ENCODE measurements at places on chromosomes 2 and 18.

DNA sequence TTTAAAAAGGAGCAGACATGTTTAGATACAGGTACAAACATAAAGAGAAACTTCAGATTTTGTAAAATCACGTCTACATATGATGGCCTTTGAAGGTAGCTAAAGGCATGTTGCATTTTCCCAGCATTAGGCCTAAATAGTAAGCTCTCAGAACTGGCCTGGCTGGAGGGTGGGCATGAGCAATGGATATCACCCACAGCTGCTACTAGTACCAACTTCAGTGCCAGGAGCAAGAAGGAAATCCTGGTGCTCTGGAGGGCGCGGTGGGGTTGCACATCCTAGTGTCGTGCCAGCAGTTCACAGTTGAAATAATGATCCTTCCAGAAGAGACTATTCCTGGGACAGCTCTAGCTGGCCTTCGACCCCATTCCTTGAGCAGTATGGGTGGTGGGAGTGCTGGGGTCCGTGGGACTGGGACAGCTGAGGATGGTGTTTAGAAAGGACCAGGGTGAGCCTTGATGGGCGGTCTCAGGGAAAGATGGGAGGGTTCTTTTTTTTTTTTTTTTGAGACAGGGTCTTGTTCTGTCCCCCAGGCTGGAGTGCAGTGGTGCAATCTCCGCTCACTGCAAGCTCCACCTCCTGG lies 4.9 kb downstream of the DES start:
- DNase-seq = no peak

- DNase-seq = no peak
Observed at GRCh38 chr2:98379311-98380202, 33.3 kb downstream of the CNGA3 start.

- DNase-seq = no peak
Observed at GRCh38 chr18:48851599-48851960, 99.2 kb downstream of the SMAD7 start.

DNA sequence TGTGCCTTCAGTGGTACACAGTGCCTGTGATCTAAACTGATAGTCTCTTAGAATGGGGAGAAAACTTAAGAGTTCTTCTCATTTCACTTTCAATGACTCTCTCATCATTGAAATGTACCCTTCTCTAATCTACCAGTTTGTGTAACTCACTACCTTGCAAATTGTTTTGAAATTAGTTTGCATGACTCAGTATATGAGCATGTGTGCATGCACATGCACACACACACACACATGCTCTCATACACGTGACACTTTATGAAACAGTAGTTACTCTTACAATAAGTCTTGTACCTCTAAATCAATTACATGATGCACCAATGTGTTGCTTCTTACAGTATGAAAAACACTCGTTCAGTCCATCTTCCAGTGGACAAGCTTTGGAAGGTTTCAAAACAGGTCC lies 10.6 kb downstream of the LYPD6B start:
- DNase-seq = no peak

DNA sequence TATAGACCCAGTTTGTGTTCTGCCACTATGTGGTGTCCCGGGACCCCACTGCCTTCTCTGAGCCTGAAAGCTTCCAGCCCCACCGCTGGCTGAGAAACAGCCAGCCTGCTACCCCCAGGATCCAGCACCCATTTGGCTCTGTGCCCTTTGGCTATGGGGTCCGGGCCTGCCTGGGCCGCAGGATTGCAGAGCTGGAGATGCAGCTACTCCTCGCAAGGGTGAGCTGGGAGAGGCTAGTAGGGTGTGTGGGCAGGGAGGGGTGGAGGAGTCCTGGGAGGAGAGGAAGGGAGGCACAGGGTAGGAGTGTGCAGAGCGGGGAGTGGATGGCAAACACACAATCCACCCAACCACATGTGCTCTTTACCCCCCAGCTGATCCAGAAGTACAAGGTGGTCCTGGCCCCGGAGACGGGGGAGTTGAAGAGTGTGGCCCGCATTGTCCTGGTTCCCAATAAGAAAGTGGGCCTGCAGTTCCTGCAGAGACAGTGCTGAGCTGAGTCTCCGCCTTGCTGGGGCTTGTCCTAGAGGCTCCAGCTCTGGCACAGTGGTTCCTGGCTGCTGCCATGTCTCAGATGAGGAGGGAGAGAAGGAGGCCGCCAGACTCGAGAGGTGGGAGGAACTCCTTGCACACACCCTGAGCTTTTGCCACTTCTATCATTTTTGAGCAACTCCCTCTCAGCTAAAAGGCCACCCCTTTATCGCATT lies 16.9 kb downstream of the PRKAG3 start:
- no peak for DNase-seq

GRCh38 chr2:149134335-149134923 lies 95.9 kb downstream of the LYPD6B start:
- DNase-seq = no peak

GRCh38 chr2:3755277-3755676 lies 51.9 kb downstream of the DCDC2C start:
- DNase-seq = no peak

GRCh38 chr2:30612371-30612770 lies 165.3 kb downstream of the LCLAT1 start:
- DNase-seq = no peak

GRCh38 chr2:140014204-140014546 lies 1234.0 kb upstream of the NXPH2 start:
- DNase-seq = no peak

- DNase-seq = no peak
Observed at GRCh38 chr2:201880579-201880978, 74.2 kb downstream of the CDK15 start.

GRCh38 chr2:60547841-60548240 lies 5.6 kb downstream of the BCL11A start:
- no peak for DNase-seq

DNA sequence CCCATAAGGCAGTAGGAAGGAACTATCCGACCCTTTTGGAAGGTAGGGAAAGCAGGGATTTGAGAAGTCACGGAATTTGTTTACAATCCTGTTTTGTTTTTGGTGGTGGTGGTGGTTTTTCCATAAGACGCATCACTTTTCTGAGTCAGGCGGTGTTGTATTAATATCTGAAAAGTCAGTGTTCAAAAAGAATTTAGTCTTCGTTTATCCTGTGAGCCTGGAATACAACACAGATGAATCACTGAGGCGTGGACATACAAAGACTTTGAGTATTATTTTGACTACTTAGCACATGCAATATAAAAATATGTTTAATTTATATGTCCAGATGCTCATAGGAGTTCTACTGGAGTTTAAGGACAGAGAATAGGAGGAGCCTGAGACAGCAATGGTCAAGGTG lies 785 bp downstream of the ZNF892 start:
- DNase-seq = no peak

GRCh38 chr2:199464606-199465352 lies 7.0 kb upstream of the SATB2 start:
- DNase-seq = no peak

- no peak for DNase-seq
Observed at GRCh38 chr2:23508066-23508390, 123.0 kb downstream of the KLHL29 start.

DNA sequence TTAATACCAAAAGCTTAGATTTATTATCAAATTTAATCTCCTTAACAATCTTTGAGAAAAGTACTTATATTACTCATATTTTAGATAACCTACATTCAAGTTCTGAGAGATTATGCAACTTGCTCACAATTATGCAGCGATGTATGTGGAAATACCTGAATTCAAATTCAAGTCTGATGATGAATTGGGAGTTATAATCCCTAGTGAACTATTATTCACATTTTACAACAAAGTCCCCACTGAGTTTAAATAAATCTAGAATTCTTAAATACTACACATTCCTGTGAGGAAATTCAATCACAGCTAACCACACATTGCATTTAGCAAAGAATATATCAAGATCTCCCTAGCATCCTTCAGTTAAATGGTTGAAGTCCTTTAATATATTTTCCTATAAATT lies 278.4 kb downstream of the NOL4 start:
- no peak for DNase-seq

GRCh38 chr2:124874676-124875075 lies 849.6 kb downstream of the CNTNAP5 start:
- no peak for DNase-seq

DNA sequence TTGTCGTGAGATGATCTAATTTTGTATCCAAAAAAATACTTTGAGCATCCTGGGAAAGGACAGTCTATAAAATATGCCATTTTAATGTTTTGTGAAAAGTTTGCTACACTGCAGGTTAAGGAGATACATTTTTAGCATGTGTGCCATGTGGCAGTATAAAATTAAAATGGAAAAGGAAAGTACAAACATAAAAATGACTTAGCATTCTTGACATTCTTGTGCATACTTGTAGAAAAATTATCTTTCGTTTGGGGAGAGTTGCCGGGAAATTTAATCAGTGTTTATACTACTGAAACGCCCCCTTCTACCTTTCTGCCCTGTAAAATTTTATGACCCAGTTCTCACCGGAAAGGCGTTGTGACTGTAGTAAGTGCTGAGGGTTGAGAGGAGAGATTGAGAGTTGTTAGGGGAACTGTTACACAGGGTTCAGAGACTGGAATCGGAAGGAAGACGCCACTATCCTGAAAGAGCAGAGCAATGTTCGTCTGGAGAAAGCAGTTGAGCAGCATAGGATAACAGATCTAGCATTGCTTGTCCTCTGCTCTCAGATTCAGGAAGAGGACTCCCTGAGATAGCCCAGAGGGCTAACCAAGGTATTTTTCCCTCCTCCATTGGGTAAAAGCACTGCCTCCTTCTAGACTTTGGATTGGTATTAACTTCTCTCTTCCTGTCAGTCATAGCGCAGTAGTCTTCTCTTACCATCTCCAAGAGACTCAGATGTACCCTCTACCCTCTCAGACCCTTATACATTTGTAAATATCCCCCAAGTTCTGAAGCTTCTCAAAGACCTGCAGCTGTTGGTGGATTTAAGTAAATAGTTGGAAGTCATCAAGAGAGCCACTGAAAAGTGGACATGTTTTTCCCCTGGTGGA lies 2.7 kb downstream of the CDH20 start:
- DNase-seq = no peak

DNA sequence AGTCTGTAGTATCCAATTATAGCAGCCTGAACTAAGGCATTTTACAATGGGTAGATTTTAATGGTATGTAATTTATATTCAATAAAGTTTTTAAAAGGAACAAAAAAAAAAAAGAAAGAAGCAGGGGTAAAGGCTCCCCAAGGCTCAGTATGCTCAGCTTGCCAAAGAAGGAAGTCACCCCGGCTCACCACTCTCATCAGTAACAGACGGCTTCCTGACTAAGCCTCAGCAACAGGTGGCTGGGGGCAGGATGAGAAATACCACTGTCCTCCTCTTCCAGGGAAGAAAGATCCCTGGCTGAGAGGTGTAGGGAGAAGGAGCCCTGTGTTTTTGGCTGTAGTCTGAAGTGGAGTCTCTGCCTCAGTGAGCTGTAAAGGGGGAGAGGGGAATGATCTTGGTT lies 121.2 kb downstream of the ARHGEF4 start:
- no peak for DNase-seq

- no peak for DNase-seq
Observed at GRCh38 chr2:129190494-129190893, 789.0 kb upstream of the RAB6C start.

DNA sequence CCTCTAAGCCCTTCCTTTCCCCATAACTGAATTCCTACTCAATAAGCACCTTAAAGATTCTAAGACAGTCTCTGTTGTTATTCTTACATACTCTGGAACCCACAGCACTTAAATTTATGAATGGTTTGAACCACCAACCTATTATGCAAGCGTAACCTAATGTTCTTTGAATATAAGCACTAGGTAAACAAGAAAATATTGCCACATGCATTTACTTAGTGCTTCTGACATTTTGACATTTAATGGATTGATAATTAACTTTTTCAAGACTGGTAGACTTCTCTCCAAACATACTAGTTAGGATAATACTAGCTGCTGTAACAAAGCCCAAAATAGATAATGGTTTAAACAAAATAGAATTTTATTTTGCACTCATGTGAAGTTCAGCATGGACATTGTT lies 164.8 kb downstream of the ARHGAP15 start:
- no peak for DNase-seq

DNA sequence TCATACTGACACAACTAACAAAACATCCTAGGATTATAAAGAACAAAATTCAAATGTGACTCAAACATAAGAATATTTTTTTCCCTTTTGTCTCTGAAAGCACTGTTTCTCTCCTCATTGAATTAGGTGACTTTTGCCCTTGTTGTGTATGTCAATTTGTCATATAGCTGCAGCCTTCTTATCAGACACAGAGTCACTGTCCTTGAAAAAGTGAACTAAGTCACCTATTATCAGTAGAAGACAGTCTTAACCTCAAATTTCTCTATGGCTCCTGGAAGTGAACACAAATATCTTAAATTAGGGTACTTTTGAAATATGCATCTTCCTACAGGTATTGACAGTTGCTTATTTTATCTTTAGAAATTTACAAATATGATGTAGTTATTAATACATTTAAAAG lies 360.6 kb downstream of the NBAS start:
- DNase-seq = no peak

DNA sequence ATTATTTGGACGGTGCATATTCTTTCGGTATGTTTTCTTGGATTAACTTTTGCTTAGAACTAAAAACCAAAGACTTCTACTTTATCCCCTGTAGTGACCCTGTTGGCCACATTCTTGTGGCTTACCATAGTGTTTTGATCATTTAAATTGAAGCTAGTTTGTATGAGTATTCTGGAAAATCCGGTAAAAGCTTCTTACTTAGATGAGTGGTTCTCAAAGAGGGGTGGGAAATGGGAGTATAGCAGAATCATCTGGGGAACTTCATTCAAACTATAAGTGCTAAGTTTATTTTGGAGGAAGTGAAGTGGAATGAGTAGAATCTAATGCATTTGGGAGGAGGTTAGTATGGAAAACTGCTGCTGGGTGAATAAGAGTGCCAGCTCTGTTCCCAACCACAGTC lies 3.8 kb downstream of the PPP1CB start:
- no peak for DNase-seq

DNA sequence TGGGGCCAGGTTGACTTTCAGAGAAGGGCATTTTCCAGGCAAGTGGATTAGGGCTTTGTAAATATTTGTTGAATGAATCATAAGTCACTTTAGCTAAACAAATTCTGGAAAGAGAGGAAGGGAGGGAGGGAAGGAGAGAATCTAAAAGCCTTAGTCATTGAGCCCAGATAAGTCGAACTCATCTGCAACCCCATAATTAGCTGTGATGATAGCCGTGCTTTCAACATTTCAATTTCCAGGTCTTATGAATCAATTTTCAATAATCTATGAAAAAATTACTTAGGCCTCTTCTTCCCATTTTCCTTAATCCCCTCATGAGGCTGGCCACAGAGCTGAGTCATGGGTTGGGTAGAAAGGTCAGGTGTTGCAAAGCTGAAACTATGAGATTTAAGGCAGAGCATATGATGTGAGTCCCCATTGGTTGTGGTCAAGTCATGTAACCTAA lies 111.9 kb upstream of the MAPRE2 start:
- no peak for DNase-seq

DNA sequence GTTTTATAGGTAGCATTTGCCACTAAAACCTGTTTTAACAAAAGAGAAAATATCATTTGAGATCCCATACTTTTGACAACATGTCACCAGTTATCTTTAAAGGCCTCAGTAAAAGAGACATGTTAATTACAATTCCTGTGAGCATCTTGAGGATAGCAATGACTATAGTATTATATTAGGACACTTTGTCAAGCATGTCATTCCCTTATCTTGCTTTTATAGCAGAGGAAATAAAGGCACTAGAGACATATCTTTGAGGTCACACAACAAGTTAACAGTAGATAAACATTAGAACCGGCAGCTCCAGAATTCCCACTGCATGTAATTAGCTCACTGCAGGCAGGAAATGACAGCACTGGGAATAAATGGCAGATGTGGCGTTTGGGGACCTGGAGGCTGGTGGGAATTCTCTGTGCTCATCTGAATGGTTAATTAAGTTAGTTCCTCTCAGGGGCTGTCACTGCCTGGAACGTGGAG lies 25.9 kb downstream of the LYPD6B start:
- DNase-seq = no peak
